ENCODE measurements at places on chromosomes 11 and 22.

- no peak for DNase-seq
Measured at GRCh38 chr11:3732671-3733436, 61.7 kb upstream of the CHRNA10 start.

- DNase-seq: no peak
Measured at GRCh38 chr11:12623869-12624268, 50.4 kb upstream of the TEAD1 start.

GRCh38 chr11:2088746-2089535 is 50.2 kb downstream of the IGF2 start:
- DNase-seq: no peak

- DNase-seq: no peak
Measured at GRCh38 chr11:68890490-68891231, 13.0 kb downstream of the MRPL21 start.

GRCh38 chr11:71206186-71206585 is 46.2 kb downstream of the SHANK2 start:
- no peak for DNase-seq

GRCh38 chr22:22943521-22944267 is 56.1 kb downstream of the IGLL5 start:
- no peak for DNase-seq

DNA sequence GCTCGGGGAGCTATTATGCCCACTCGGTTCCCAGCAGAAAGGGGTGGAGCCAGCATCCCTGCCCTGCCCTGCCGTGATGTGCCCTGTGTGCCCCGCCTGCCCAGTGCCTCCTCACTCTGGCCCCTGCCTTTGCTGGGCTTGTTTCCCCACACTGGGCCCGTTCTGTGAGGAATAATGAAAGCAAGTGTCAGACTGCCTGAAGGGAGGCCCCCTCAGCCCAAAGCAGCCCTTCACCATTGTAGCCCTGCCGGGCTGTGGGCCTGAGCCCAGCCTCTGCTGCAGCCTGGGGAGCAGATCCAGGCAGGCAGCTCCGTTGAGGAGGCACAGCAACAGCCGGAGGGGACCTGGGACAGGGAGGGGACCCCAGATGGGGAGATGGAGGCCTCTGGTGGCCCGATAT is 20.2 kb upstream of the NEFH start:
- DNase-seq: no peak

DNA sequence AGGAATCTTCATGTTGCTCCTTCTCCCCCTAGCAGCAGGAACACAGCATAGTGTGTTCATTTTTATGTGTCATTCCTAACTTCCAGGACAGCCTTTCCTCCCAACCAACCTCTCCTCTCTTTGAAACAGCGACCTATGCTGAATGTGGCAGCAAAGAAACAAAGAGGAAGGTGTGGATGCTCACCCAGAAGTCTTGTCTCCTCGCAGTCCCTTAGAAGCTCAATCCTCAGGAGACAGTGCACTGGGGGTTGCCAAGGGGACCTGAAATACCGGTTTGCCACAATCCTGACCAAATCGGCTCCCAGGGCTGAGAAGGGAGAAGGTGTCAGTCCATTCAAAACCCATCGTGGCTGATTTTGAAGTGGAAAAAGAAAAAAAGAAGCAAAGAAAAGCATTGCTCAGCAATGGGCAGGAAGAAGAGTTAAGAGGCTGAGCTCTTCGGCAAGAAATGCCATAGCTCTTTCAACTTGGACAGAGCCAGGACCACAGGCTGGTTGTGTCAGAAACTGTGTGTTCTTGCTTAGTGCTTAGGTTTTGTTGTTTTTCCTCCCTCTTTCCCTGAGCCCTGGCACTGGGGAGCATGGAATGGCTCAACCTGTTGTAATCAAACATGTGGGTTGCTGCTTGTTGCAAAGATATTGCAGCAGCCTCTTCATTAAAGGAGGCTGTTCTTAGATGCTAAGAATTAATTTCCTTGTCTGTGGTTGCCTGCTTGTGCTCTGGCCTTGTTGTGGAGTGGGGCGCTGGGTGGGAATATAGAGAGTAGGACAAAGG is 30.4 kb upstream of the TENM4 start:
- DNase-seq: no peak

DNA sequence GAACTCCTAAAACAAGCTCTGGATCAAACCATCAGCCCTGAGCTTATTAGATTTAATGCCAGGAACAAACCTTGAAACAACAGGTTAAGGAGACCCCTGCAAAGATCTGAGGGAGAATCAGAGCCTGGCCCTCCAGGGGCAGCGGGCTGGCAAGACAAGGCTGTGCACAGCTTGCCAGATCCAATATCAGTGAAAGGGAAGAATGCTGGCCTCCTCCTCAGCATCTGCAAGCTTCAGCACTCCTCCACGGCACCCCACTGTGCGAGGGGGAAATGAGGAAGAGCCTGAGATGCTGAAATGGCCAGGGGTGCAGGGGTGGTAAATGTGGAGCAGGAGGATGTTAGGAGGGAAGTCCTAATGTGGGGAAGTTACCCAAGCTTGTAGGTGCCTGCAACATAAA is 167.0 kb downstream of the TENM4 start:
- no peak for DNase-seq

GRCh38 chr11:551596-551995 is 8.9 kb downstream of the LMNTD2 start:
- DNase-seq: no peak

DNA sequence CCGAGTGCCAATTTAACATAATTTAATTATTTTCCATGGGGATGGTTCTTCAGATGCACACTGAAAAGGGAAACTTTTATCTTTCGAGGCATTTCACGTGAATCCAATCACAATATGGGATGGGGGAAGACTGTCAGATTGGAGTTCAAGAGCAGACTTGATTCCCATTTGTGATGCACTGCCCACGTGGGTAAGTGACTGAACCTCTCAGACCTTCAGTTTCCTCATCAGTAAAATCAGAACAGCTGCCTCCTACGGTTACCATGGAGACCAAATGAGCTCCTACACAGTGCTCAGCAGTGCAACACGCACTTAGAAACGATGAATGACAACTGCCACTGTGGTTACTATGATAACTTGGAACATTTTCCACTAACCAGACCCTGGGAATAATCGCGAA is 21.7 kb downstream of the KIAA0930 start:
- no peak for DNase-seq

GRCh38 chr11:67420147-67420645 is 4.7 kb downstream of the CARNS1 start:
- no peak for DNase-seq

- no peak for DNase-seq
Measured at GRCh38 chr22:20807315-20807752, 33.4 kb downstream of the SERPIND1 start.

All from activated T-cell treated with anti-CD3 and anti-CD28 coated beads for 4 hours (primary cell).